ENCODE measurements at places on chromosomes 1 and 21.

GRCh38 chr1:12302798-12303447 lies 73.1 kb downstream of the VPS13D start:
- DNase-seq, result no peak

DNA sequence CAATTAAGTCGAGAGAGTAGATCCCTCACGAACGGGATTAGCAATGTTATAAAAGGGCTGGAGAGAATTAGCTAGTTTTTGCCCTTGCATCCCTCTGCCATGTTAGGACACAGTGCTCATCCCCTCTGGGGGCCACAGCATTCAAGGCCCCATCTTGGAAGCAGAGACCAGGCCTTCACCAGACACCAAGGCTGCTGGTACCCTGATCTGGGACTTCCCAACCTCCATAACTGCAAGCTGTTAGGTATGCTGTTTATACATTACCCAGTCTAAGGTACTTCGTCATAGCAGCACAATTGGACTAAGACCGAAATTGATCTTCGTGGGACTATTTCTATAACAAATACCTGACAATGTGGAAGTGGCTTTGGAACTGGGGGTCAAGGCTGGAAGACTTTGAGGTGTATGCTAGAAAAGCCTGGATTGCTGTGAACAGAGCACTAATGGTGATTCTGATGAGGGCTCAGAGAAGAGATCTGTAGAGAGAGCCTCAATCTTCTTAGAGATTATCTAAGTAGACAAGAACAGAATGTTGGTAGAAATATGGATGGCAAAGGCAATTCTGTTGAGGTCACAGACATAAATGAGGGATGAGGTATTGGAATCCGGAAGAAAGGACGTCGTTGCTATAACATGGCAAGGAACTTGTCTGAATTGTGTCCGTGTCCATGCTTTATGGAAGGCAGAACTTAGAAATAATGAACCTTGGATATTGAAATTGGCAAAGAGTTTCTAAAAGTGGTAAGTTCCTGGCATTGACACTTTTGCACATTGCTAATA lies 83.8 kb upstream of the KIF26B start:
- DNase-seq, result no peak

DNA sequence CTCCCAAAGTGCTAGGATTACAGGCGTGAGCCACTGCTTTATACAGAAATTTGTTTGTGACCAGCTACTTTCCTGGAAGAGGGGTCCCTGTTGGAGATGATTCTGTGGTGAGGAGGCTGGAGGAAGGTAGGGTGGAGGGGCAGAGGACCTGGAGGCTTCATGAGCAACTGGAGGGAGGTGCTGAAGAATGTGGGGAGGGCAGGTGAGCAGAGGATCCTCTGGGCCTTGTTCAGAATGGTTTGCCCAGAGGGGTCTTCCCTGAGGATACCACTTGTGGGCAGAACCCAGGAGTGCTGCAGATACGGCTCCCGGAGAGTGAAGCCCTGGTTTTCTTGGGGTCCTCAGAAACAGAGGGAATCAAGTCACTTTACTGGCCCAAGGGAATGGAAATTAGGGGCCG lies 67.2 kb upstream of the WDR26 start:
- no peak for DNase-seq

GRCh38 chr1:119878171-119878570 lies 18.1 kb downstream of the ADAM30 start:
- no peak for DNase-seq

GRCh38 chr1:231187571-231187970 lies 25.7 kb downstream of the TRIM67 start:
- no peak for DNase-seq
